Fibroblast of villous mesenchyme (primary cell): ENCODE measurements at places on chromosomes 1 and 21.

- peak; percentile 30 for DNase-seq
These were observed 280.9 kb downstream of the TPR start for GRCh38 chr1:186094172-186094571.

DNA sequence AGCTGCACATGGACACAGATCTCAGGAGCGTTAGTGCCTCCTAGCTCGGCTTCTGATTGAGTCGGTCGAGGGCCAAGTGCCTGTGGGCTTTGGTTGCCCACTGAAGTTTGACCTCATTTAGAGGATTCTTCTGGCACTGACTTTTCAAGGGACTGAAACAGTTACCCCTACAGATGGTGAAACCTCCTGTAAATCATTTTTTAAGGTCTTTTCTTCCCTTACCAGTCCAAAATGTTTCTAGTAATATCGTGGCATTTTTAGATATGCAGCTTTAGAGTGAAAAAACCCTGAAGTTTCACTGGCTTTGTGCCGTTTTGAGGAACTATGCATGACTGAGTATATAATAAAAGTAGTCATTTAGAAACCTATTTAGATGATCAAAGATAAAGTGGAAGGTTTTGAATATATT, 34.7 kb upstream of the L1TD1 start:
- DNase-seq: no peak

DNA sequence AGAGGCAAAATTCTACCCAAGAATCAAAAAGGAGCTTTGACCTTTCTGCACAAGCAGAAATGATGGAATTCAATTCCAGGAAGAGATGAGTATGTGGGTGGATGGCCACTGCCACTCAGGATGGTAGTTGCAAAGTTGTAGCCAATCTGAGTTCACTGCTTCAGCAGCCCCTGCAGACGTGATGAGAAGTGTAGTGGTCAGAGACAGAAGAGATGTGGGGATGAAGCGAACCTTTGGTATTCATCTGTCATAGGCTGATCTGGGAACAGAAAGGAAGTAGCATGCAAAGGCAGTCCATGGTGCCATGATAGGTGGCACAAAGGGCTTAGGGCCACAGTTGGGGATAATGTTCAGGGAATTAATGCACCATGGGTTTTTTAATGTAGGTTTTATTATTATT, 81.1 kb upstream of the PGBD5 start:
- DNase-seq: no peak

- no peak for DNase-seq
These were observed 52.0 kb upstream of the TINAGL1 start for GRCh38 chr1:31524186-31524901.

DNA sequence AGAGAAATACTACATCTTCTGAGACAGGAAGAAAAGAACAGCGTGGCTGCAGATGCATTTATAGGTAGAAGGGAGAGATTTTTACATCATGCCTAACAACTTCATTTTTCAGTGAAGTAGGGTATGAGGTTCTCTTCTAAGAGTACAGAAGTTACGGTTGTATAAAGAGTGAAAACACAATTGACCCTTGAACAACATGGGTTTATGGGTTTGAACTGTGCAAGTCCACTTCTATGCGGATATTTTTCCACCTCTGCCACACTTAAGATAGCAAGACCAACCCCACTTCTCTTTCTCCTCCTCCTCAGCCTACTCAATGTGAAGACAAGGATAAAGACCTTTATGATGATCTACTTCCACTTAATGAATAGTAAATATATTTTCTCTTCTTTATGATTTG, 64.5 kb downstream of the RPAP2 start:
- DNase-seq: no peak

GRCh38 chr1:36829066-36829465, 205.2 kb downstream of the GRIK3 start:
- no peak for DNase-seq

DNA sequence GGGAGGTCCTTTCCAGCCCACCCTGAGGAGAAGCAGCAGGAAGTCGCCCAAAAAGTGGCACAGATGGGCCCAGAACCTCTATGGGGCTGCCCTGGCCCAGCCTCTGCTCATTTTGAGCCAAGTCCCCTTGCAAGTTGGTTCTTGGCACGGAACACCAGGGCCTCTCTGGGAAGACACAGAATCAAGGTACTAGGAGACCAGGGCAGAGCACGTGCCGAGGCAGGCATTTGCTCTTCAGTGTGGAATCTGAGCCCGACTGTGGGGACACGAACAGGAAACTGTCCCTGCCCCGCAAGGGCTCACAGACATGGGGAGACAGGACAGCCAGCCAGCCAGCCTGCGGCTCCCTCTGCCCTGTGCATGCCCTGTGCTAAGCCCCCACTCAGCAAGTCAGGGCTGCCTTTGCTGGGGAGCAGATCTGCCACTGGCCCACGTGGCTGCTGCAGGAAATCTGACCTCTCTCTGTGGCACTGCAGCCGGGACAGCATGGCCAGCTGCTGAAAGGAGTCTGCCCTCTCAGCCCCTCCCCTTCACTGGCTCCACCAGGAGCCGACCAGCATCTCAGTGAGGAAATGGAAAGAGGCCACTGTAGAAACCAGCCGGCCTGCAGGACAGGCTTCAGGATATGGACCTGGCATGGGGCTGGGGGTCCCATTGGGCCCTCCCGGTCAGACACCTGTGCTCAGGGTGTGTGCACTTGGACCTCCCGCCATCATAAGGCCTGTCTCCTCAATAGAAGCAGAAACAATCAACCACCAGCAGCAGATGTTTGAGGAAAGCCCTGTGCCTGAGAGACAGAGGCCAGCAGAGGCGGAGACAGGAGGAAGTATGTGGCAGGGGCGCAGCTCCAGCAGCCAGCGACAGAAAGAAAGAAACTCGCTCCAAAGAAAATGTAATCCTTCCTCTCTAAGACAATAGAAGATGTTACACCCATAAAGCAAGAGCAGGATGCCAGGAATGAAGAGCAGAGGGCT, 3.7 kb downstream of the ARHGEF16 start:
- no peak for DNase-seq

- DNase-seq: no peak
These were observed 104.3 kb downstream of the FAM78B start for GRCh38 chr1:166062421-166063070.

DNA sequence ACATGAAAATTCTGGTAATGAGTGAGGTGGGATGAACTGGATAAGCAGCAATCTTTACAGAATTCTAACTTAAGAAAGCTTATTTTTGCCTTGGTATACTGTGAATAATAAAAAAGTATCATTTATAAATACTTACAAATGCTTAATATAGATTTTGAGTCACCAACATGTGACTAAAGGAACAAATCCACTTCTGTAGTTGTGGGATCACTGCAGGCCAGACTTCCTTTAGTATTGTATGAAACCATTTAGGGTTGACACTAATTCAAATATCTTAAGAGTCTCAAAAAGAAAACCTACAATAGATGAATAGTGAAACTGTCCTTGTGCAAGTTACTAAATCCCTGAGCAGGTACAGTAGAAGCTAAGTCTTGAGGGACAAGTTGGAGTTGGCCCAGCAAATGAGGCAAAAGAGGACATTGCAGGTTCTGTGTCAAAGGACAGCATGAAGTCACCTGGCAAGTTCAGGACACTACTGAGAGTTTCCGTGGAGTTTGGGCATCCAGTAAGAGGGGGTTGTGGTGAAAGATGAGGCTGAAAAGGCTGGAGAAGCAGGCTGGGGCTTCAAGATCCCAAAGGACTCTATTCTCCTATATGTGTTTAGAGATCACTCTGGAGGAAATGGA, 5.9 kb upstream of the THEM4 start:
- no peak for DNase-seq

- DNase-seq: peak; percentile 56
These were observed 422.8 kb downstream of the CAMTA1 start for GRCh38 chr1:7207875-7208646.

- no peak for DNase-seq
These were observed 59.6 kb downstream of the SMYD3 start for GRCh38 chr1:246447501-246447900.

GRCh38 chr1:9129266-9130041, 552 bp upstream of the GPR157 start:
- DNase-seq: peak; percentile 59

GRCh38 chr1:177209357-177209756, 38.6 kb downstream of the BRINP2 start:
- peak; percentile 97 for DNase-seq

GRCh38 chr1:25813734-25814471, 5.9 kb upstream of the MTFR1L start:
- no peak for DNase-seq

GRCh38 chr1:207024202-207025145, 8.1 kb downstream of the C1orf116 start:
- peak; percentile 33 for DNase-seq

DNA sequence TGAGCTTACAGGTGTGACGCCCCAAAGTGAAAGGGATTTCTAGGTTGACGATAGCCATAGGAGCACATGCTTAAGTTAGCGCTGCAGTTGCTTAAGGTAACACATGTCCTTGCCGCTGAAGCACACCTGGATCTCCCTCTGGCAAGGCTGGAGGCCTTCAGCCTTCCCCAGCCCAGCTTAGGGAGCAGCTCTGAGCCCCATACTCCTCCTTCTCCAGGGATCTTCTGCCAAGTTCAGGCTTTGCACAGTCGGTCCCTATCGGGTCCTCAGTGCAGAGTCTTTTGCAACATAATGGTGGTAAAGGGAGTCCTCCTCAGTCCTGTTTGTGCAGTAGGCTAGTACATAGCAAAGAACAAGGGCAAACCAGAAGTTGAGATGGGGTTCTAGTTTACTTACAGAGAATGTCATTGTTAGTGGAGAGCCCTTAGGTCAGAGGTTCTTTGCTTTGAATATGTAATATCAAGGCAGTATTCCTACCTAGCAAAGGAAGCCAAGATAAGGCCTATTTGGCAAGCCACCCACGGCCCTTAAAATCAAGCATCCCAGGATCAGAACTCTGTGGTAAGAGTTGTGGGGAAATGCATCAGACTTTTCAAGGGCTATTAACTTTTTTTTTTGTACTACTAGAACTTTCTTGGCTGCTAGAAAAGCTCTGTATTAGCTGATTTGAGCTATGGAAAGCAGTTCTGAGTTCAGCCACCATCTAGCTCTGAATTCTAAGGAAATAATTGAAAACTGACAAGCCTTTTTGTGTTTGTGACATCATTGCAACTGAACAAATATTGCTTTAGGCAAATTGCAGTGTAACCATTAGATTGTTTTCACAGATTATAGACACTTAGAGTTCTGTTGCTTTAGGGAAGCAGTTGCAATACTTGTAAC, 1.4 kb downstream of the EVA1C start:
- DNase-seq: peak; percentile 75

- no peak for DNase-seq
These were observed 34.3 kb upstream of the PSMG1 start for GRCh38 chr21:39217356-39218081.

- peak; percentile 52 for DNase-seq
These were observed 6.7 kb upstream of the TIE1 start for GRCh38 chr1:43293896-43294760.

GRCh38 chr1:30337324-30337620, 386.1 kb downstream of the MATN1 start:
- no peak for DNase-seq

GRCh38 chr1:156709757-156710489, 4.5 kb upstream of the CRABP2 start:
- peak; percentile 36 for DNase-seq

GRCh38 chr1:67355745-67356424, 48.2 kb downstream of the IL12RB2 start:
- peak; percentile 17 for DNase-seq

GRCh38 chr1:59972216-59972927, 45.8 kb upstream of the CYP2J2 start:
- no peak for DNase-seq

GRCh38 chr1:207956986-207957385, 46.1 kb upstream of the CD34 start:
- no peak for DNase-seq

DNA sequence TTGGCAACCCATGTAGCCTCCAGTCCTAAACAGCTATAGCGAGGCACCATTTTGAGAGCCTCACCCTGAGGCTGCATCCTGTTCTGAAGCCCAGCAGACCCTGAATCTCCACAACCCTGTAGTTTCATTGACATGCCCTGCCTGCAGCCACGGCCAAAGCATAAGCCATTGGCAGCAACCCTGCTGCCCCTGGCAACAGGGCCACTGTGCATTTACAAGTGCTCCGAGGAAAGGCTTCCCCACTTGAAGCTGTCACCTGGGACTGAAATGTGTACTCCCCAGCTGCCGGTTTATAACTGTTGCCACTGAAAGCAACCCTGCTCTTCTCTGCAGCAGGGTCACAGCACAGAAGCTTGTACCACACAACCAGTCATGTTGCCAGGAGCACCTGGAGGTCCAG, 124.2 kb upstream of the OLFM3 start:
- DNase-seq: no peak

DNA sequence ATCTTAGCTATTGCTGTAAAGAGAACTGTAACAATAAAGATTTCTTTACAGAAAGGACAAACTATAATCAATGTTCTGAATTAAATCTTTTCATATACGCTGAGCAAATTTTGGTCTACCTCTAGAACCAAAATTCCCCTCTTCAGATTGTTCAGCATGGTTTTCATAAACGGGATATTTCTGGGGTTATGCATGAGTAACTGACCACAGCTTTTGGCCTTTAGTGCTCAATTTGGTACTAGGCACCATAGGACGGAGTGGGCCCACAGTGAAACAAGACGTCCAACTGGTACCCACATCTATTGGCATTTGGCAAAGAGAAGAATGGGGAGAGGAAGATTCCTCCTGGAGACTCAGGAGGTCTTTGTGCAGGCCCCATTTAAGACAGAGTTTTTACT, 184.5 kb downstream of the TGFBR3 start:
- DNase-seq: no peak

GRCh38 chr1:246828818-246829217, 102.9 kb downstream of the AHCTF1 start:
- DNase-seq: no peak

GRCh38 chr1:39159224-39160036, 45.1 kb upstream of the MACF1 start:
- no peak for DNase-seq

- no peak for DNase-seq
These were observed 20.7 kb downstream of the CD1B start for GRCh38 chr1:158310623-158311022.

DNA sequence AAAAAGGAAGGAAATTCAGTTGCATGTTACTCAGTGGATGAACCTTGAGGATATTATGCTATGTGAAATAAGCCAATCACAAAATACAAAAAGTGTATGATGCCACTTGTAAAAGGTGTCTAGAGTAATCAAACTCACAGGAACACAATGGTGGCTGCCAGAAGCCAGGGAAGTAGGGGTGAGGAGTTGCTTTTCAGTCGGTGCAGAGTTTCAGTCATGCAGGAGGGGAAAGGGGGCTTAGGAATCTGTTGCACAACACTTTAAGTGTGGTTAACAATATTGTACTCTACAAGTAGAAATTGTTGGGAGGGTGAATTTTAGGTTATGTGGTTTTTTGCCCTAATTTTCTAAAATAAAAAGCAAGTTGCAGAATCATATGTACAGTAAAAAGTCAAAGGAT, 184.2 kb upstream of the RAB4A start:
- no peak for DNase-seq

DNA sequence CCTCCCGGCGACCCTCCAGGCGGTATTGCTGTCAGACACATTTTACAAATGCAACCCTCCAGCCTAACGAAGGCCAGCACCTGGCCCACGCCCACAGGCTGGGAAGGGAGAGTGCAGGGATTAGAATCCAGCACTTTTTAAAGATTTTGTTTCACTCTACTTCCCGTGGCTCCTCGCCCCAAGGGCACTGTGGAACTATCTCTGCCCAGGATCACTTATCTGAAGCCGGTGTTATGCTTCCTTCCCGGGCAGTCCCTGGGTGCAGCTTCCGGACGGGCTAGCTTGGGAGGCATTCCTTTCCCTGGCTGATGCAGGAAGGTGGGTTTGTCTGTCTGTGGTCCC, 35.8 kb downstream of the CCN1 start:
- DNase-seq: no peak
